ENCODE measurements at places on chromosomes 4 and X.

DNA sequence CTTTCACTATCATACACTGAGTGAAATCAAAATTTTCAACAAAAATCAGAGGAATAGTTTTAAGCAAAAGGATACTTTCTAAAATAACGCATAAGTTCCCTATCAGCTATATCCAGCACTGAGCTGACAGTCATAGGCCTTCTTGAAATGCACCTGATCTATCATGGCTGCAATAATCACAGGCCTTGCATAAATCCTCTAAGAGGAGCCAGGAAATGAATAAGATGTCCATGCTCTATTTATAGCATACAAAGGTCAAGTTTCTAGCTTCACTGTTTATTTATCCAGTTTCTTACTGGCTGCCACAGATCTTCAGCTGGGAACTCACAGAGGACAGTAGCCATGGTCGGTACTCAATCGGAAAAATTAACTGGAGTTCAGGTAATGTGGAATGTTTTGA lies 235.9 kb upstream of the DMD start:
- no peak for DNase-seq

GRCh38 chrX:107731831-107732502 lies 43.6 kb downstream of the TSC22D3 start:
- DNase-seq = no peak

GRCh38 chr4:129682586-129682985 lies 586.6 kb downstream of the C4orf33 start:
- no peak for DNase-seq

DNA sequence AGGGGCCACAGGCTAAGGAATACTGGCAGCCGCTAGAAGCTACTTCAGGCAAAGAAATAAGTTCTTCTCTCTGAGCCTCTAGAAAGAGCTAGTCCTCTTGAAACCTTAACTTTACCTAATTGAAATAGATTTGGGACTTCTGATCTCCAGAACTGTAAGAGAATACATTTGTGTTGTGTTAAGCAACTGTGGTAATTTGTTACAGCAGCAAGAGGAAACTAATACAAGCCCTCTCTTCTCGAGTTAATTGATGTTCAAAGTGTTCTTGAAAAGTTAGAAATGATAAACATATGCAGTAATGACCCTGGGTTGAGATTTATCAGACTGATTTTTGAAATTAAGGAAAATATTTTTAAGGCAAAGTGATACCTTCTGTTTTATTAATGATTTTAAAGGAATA lies 172.8 kb downstream of the ANTXR2 start:
- no peak for DNase-seq

DNA sequence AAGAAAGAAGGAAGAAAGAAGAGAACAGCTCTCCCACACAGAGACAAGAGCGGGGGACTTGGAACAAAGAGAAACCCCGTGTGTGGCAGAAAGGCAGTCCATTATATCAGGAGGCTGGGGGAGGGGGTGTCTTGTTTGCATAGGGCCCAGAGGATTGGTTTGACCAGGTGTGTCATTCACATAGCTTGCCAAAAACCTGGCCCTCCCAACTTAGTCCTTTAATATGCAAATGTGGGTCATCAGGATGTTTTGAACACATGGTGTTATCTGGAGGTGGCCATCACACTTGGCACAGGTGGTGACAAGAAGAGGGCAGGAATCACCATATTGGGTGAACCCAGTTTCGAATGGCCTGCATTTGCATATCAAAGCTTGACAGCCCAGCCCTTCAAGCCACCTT lies 111.7 kb downstream of the LINC00632 start:
- no peak for DNase-seq

- DNase-seq = no peak
These were observed 14.7 kb upstream of the SEC24D start for GRCh38 chr4:118850488-118851173.

- DNase-seq = no peak
These were observed 39.5 kb upstream of the RASL11B start for GRCh38 chr4:52822583-52822971.
